ENCODE measurements at places on chromosomes 12 and 14.

GRCh38 chr12:49283541-49284429 lies 11.2 kb upstream of the PRPH start:
- DNase-seq = no peak

DNA sequence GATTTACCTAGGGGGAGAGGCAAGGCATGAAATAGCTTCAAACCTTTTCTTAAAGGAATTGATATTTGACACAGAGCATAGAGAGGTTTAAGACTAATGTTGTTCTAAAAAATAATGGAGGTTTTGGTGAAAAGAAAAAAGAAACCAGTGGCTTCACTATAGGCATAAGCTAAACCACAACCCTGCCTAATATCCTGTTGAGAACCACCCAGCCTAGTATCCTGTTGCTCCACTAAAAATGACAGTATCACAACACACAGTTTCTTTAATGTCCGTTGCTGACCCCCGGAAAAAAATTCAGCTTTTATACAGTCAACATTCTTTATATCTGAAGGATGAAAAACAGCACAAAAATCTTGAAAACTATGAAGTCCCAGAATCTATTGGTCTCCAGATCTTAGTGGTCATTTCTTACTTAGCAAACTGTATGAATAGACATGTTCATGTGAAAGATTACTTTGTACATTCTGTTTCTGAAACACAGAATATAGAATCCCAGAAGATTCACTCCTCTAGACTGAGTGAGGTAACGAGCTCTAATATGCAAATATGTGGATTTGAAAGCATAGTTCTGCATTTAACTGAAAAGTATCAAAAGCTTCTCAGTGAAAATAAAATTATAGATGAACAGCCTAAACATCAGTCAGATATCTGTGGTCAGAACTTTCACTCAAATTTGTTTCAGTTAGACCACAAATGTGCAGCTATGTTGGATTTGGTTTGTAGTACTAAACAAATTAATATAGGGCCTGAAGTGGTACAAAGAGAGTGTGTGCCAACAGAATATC lies 40.5 kb downstream of the GALC start:
- no peak for DNase-seq

DNA sequence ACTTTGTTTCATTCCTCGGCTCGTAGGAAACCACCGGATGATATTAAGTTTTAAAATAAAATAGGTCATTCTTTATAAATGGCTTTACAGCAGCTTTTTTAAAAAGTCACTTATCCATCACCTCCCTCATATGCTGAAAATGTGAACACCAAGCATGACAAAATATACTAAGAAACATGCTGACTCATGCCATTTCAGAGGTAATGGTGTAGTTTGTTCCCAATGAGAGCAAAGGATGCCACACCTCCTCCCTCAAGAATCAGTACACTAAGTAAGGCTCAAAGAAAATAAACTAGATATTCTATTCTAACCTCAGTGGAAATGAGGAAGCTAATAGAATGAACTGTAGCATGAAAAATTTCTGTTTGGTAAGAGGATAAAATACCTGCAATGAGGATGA lies 5.5 kb upstream of the DIO2 start:
- DNase-seq = no peak

DNA sequence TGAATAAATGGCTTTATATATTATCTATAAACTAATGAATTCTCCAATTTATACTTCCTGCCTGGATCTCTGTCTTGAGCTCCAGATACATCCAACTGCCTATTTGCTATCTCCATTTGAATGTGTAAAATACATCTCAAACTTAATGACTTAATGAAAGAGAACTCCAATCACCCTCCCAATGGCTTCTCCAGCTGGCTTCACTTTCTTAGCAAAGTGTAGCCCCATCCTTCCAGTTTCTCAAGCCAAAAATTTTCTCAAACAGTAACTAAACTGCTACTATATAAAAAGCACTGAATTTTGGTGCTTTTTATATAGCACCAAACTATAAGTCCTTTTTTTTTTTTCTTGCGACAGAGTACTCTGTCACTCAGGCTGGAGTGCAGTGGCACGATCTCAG lies 2.6 kb downstream of the CRY1 start:
- DNase-seq = no peak

DNA sequence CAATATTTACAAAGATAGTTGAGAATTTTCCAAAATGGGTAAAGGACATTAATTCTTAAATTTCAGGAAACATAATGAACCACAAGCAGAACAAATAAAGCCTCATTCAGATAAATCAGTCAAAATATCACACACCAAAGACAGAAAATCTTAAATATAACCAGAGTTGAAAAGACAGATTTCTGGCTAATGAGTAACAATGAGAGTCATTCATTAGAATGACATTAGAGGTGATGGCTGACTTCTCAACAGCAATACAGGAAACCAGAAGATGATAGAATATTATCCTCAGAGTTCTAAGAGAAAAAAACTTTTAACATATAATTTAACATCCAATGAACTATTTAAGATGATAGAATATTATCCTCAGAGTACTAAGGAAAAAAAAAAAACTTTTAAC lies 124.2 kb downstream of the DENND5B start:
- DNase-seq = no peak

GRCh38 chr14:39229222-39229543 lies 4.5 kb upstream of the MIA2 start:
- peak; percentile 25 for DNase-seq
